ENCODE measurements at places on chromosomes 11 and 22.

DNA sequence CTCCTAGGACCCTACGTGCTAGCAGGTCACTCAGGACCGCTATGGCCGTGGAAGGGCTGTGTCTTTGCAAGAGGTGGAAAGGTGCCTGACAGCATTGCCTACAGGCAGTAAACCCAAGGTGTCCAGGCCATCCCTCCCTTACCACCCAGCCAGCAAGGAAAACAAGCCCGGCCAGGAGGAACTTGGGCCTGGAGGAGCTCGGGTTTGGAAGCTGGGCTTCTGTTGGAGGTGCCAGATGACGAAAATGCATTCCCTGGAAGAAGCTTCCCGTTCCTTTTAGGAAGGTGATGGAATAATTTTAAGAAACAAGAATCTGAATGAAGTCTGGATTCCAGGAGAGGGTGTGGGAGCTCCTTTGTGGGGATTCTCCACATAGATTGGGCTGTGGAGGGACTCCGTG is 23.6 kb downstream of the FBLN1 start:
- no peak for DNase-seq

DNA sequence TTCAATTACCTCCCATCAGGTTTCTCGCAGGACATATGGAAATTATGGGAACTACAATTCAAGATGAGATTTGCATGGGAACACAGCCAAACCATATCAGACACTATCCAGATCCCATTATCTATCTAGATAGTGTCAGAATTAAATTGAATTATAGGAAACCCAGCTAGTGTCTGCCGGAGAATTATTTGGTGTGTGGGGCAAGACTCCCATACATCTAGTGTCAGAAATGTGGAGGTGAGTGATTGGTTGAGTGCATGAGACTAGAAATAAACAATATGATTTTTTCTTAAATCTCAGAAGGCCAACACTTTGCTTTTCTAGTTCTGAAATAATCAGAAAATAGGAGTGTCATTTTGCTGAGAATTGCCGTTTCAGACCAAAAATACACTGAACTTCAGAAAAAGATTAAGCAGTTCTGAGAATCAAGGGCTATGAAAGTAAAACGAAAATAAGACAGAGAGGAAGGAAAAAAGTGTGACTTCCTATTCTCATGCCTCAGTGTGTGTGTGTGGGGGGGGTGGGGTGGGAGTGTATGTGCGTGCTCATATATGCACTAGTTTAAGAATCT is 21.3 kb downstream of the CASP12 start:
- DNase-seq: no peak

DNA sequence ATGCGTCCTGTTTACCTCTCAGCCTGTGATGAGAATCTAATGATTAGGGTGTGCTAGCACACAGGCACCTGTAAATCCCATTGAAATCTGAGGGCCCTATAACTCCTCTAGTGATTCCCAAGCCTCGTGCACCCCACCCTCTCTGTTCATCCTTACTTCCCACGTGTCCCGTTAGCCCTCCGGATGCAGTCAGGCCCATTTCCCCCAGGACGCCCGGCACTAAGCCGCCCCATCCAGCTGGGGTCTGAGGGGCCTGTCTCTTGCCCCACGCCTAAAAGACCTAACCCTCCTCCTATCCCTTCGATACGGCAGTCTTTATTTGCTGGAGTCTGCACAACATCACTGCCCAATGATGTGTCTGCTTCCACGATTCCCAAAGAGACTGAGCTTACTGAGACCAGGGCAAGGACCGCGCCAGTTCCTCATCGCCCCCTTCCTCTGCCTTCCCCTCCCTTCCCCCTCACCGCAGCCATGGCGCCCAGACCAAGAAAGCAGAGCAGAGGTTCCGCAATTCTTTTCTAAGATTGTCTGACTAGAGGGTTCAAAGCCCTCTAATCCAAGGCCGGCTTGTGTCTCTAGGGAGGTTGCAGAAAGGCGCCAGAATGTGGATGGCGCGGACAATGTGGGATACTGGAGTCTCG is 1.1 kb upstream of the FADS2 start:
- no peak for DNase-seq

- no peak for DNase-seq
These were observed 78.1 kb downstream of the GAB2 start for GRCh38 chr11:78339483-78339882.

GRCh38 chr22:41966607-41967240 is 2.5 kb upstream of the SEPTIN3 start:
- peak; percentile 62 for DNase-seq

GRCh38 chr22:29904020-29904419 is 21.0 kb downstream of the MTMR3 start:
- DNase-seq: no peak

DNA sequence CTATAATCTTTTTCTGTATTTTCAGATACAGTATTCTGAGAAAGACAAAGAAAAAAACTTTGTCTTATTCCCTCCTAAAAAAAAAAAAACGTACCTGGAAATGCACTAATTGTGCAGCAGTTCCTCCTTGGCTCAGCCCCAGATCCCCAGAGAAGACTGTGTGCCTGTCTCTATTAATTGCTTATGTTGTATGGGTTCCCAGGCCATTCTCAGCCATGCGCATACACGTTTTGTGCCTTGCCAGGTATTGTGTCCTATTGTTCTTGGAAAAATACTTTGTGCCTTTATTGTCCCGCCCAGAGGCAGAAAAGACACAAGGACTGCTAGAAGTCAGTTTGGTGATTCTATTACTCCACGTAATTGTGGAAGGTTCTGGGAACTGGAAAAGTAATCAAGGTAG is 91.2 kb downstream of the PIWIL4 start:
- DNase-seq: no peak

DNA sequence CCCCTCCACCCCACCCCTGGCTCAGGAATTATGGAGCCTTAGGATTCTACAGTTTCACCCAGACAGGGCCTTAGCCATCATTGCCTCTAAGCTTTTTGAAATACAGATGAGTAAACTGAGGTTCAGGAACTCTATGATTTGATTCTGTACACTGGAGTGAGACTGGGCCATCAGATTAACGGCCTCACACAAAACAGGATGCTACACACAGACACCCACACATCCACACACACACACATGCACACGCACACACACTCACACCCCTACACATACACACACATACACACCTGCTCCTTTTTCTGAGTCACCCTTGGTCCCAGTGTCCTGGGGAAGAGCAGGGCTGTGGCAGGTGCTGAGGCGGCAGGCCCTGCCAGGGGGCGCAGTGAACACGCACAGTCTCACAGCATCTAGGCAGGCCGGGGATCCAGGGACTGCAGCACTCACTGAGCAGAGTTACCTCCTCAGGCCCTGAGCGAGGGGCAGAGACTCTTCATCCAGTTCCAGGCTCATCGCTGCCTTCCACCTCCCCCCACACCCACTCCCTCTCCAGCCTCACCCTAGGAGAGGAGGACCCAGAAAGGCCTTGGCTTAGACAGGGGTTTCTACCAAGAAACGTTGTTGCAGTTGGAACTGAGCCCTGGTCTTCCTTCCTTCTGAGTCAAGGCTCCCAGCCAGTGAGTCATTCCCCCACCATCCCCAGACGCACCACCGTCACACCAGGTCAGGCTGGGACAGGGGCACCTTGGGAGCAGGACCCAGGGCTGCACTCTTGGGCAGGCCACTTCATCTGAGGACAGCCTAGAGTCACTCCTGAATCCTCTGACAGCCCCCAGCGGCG is 89.8 kb upstream of the PARVA start:
- DNase-seq: peak; percentile 96

- DNase-seq: no peak
These were observed 450 bp downstream of the MAP4K2 start for GRCh38 chr11:64802370-64803157.

DNA sequence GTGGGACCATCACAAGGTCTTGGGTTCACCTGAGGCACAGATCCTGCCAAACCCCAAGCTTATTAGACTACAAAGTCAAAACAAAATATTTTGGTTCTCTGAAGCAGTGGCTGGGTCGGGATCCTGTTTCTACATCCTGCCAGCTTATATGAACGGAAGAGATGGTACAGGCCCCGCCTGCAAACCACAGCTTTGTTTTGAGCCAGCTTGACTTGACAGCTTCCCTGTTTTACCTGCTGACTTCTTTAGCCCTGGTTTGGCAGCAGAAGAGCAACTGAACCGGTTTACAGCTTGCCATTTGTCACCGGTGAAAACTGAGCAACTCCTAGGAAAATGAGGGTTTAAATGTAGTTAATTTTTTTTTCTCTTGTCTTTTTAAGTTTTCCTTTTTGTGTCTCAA is 11.4 kb downstream of the PACS1 start:
- no peak for DNase-seq

GRCh38 chr11:106012744-106013143 is 9.3 kb downstream of the MSANTD4 start:
- peak; percentile 62 for DNase-seq

DNA sequence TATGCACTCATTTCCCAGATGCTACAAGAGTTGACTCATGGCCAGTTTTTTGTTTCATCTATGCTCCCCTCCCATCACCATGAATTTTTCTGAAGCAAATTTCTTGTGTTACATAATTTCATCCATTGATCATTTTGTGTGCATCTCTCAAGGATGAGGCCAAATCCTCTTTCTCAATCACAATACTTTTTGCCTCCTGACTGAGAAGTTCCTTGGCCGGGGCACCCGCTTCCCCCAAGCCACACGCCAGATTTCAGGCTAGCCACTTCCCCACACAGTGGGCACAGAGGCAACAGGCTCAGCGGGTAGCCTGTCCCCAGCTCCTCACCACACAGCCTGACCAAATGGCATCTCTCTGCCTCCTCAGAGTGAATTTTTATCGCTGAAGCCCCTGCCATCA is 9.8 kb upstream of the DSCAML1 start:
- DNase-seq: no peak

- no peak for DNase-seq
These were observed 66.1 kb upstream of the VPREB1 start for GRCh38 chr22:22178355-22178965.

DNA sequence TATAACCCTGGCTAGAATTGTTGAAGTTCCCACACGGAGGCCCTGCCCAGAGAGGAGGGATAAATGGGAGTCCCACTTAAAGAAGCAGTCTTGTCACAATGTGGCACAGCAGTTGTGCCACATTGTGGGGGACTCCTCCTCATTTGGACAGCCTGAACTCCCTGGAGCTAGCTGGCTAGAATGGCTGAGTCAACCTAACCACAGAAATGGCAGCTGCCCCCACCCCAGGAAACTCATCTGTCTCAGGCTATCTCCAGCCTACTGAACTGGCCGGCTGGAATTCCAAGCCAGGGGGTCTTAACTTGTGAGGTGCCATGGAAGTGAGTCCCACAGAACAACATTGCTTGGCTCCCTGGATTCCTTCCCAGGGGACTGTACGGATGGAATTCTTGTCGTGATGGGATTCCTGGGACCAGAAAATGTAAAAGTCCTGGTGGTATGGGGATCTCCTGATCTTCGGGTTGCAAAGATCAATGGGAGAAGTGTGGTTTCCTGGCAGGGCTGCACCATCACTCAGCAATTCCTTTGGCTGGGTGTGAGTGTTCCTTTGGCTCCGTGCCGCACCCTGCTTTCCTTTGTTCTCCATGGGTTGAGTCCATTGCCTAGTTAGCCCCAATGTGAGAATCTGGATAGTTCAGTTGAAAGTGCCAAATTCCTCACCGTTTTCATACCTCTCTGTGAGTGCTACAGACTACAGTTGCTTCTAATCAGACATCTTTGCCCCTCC is 791.2 kb upstream of the FAT3 start:
- peak; percentile 28 for DNase-seq

DNA sequence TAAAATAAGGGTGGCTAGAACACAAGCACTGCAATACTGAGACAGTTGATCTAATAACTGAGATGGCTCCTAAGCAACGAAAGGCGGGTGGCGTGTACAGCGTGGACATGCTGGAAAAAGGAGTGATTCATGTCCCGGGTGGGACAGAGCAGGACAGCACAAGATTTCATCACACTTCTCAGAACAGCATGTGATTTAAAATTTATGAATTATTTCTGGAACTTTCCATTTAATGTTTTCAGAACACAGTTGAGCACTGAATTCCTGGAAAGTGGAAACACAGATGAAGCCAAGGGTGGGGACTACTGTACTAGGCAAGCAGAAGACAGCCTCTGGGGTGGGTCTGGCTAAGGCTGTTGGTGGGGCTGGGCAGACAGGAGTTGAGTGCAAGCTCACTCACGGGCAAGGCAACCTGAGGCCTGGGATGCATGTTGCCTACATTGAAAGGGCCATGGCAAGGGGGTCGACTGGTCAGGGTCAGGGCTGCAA is 165.6 kb upstream of the DDI1 start:
- DNase-seq: no peak

DNA sequence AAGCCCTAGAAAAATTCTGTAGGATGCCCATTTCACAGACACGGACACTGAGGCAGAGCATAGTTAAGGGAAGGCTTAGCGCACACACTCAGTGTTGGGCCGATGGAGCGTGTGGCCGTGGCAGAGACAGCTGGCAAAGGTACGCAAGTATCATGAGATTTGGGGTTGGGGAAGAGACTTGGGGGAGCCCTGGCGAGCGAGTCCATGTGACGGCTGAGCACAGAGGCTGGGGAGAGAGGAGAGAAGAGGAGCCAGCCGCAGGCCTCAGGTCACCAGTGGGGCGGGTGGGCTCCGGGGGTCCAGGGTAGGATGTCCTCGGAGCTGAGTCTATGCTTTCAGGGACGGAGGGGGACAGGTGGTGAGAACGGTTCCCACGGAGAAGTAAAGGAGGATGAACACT is 311.3 kb downstream of the CTTN start:
- DNase-seq: no peak

DNA sequence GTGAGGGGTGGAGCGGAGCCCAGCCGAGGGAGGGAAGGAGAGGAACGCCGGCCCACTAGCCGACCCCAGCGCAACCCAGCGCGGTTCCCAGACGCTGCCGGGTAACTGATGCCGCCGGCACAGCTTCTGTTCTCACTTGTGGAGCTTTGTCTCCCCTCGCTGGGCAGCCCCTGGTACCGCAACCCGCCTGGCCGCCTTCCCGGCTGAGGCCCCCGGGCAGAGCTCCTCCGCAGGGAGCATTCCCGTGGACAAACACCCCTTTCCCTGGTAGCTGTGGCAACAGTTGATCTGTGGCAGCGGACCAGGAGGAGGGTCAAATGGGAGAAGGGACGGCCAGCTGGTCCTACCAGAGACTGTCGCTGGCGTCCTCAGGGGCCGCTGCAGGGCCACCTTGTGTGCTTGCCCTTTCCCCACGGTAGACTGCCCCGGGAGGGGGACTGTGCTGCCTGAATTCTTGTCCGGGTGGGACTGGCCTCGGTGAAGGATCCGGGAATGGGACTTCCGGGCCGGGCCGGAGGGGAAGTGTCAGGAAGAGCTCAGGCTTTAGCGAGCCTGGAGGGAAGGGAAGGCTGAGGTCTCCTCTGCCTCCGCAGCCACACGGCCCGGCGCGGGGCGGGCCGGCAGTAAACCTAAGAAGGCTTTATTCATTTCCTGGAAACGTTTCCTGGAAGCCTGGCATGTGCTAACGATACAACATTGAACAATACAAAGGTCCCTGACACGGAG is 468.0 kb downstream of the OPCML start:
- DNase-seq: peak; percentile 36

GRCh38 chr11:128603752-128604414 is 16.5 kb upstream of the ETS1 start:
- no peak for DNase-seq

GRCh38 chr11:2210366-2211112 is 38.9 kb upstream of the TH start:
- no peak for DNase-seq

Measured in astrocyte of the cerebellum (primary cell).